Thoracic aorta (tissue), 2 donors: ENCODE measurements at places on chromosomes 2 and 18.

DNA sequence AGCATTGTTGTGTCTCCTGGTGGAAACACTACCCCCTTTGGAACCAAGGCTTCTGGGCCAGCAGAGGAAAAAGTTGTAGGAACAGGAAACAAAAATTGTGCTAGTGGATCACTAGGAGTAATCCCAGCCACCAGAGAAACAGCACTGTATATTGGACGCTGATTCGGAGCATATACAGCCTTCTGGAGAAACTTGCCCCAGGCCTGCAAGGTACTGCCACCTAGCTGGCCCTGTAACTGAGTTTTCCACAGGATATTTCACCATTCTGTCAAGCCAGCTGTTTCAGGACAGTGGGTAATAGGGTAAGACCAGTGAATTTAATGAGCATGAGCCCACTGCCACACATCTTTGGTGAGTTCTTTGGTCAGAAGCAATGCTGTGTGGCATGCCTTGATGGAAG lies 25.1 kb upstream of the EMILIN2 start:
- no peak overlapping the region for H3K27ac ChIP-seq
- H3K36me3 ChIP-seq, result no peaks in the 10 kb centered on the region
- H3K4me1 ChIP-seq, result no peaks in the 10 kb centered on the region
- DNase-seq, result no peak

DNA sequence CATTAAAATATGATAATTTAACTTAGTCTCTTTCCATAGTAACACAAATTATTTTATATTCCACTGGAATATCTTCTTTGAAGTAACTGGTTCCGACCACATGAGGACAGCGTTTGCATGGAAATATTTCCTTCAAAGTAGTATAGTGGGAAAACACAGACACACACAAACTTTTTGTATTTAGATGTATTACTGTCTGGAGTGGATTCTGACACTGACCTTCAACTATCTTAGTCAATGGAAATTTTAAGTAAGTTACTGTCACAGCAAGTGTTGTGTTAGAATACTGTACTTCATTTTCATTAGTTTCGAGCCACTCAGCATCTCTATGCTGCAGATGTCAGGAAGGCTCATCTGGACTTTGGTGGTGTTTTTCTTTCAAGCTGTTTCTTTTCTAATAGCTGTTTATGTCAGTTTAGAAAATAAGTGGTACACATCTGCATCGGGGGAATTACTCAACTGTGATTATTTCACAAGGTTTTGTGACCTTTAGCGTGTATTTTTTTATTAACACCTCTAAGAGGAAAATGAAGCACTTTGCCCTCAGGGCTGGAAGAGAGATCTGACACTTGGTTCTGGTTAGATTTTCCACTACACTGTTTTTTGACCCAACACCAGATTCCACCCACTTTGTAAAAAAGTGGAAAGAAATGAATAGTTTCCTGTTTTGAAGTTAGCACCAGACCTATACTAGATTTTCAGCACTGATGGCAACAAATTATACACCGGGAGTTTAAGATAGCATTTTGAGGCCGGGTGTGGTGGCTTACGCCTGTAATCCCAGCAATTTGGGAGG lies 18.9 kb upstream of the THOC1 start:
- no peak overlapping the region for H3K4me3 ChIP-seq
- no peaks in the 10 kb centered on the region for H3K36me3 ChIP-seq
- no peak overlapping the region for H3K27ac ChIP-seq
- no peak for DNase-seq
- no peaks in the 10 kb centered on the region for H3K4me1 ChIP-seq

GRCh38 chr2:6973895-6974545 lies 56.8 kb downstream of the RNF144A start:
- no peaks in the 10 kb centered on the region for H3K36me3 ChIP-seq
- H3K4me3 ChIP-seq, result no peak overlapping the region

DNA sequence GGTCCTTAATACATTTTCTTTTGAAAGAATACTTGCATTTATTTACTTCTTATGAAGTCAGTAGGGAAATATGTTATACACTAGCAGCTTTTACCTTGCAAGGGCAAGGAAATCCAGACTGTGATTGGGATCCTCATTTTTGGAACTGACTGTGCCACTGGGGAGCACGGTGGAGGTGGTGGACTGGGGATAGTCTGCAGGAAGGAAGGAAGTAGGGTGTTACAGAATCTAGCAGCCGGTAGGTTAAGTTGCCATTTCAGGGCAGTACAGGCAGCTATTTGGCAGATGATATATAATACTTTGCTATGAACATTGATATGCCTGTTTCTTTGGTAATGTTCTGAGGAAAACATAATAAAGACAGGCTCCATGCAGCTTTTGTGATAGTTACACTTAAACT lies 238.3 kb downstream of the PHLPP1 start:
- no peak overlapping the region for H3K27ac ChIP-seq
- H3K4me1 ChIP-seq, result no peaks in the 10 kb centered on the region
- H3K4me3 ChIP-seq, result no peak overlapping the region
- no peaks in the 10 kb centered on the region for H3K27me3 ChIP-seq
- H3K36me3 ChIP-seq, result no peaks in the 10 kb centered on the region

DNA sequence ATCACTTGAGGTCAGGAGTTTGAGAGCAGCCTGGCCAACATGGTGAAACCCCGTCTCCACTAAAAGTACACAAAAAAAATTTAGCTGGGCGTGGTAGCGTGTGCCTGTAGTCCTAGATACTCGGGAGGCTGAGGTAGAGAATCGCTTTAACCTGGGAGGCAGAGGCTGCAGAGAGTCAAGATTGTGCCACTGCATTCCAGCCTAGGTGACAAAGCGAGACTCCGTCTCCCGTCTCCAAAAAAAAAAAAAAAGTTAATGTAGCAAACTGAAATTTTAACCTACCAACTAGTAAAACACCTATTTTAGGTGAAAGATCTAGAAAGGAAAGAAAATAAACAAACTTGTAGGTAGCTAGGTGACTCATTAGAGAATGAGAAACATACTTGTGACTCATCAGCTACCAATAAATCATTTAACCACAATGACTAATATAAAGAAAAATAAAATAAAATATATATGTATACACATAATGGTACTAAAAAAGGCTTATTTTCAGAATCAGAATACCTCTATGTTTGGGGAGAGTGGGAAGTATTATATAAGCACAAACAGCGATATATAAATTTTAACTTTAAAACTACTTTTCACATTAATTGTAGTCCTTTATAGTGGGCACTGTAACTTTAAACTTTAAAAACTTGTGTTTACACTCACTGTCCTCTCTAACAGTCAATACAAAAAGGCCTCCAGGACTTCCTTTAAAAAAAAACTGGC lies 36.6 kb downstream of the DARS1 start:
- H3K36me3 ChIP-seq, result no peaks in the 10 kb centered on the region
- no peak overlapping the region for H3K4me3 ChIP-seq
- H3K27ac ChIP-seq, result no peak overlapping the region
- H3K4me1 ChIP-seq, result peaks cover 19% of the 10 kb centered on the region

GRCh38 chr2:86037141-86037794 lies 68.4 kb downstream of the POLR1A start:
- peak overlapping the region; percentile 3 for H3K4me3 ChIP-seq
- peak; percentile 55 for DNase-seq
- H3K36me3 ChIP-seq, result peaks cover 31% of the 10 kb centered on the region
- peak overlapping the region; percentile 83 for H3K27ac ChIP-seq

DNA sequence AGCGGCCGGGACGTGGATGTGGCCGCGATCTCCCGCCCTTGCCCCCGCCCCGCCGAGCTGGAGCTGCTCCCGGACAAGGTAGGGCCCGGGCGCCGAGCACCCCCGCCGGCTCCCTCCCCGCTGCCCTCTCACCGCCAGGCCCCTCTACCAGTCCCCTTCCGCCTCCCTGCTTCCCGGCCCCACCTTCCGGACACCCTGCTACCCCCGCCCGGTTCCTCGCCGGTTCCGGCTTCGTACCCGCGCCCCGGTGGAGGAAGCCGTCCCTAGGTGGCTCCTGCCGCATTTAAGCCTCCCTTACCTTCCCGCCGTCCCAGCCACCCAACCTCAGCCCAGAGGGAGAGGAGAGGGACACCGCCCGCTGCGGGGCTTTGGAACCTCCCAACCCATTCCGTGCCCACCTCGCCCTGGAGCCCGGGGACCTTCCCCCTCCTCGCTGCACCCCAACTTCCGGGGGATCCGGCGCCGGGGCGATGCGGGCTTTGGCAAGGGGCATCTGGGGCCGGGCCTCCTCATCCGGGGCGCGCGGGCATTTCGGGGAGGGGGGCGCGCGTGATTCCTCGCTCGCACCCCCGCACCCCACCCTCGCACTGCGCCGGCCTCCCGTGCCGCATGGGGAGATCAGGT lies 475 bp downstream of the B3GNT2 start:
- H3K27ac ChIP-seq, result peak overlapping the region; percentile 84
- no peak for DNase-seq
- H3K36me3 ChIP-seq, result no peaks in the 10 kb centered on the region
- H3K27me3 ChIP-seq, result no peaks in the 10 kb centered on the region
- peak overlapping the region; percentile 99 for H3K4me3 ChIP-seq
- H3K4me1 ChIP-seq, result peaks cover 20% of the 10 kb centered on the region

DNA sequence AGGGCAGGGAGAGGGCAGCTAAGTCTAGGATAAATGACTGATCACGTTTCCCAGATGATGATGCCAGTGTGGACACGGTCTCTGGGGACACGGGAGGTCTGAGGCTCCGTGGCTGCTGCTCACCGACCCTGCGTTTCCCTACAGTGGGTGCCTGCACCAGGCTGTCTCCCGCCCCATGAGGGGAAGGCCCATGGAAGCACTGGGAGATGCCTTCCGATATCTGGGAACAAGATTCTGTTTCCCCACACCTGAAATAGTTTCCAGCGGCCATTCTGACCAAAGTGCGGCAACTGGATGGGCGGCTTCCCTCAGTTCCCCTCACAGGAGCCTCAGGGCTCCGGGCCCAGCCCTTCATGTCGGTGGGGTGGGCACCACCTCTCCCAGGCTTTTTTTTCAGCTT lies 83.1 kb downstream of the EDAR start:
- no peak overlapping the region for H3K4me3 ChIP-seq
- H3K36me3 ChIP-seq, result no peaks in the 10 kb centered on the region
- peaks cover 6% of the 10 kb centered on the region for H3K4me1 ChIP-seq
- no peak overlapping the region for H3K27ac ChIP-seq

GRCh38 chr2:144449028-144449406 lies 70.9 kb downstream of the ZEB2 start:
- no peaks in the 10 kb centered on the region for H3K36me3 ChIP-seq
- no peaks in the 10 kb centered on the region for H3K27me3 ChIP-seq
- H3K4me3 ChIP-seq, result peak overlapping the region; percentile 60

DNA sequence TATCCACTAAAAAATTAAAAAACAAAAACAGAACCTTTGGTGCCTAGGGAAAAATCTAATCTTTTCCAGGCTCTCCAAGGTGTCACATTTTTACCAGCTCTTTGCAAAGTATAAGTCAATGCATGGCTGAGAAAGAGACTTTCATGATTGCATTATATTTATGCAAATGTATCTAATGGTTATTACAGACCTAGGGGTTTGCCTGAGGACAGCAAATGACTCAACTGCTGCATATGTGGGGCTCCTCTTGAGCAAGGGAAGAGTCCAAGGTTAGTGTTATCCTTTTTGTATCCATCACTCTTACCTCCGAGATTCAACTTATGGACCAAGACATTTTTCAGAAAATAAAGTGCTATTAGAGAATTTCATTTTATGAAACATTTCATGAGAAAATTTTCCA lies 33.9 kb upstream of the RMP24 start:
- DNase-seq, result no peak
- no peaks in the 10 kb centered on the region for H3K4me1 ChIP-seq
- H3K27ac ChIP-seq, result no peak overlapping the region
- H3K36me3 ChIP-seq, result no peaks in the 10 kb centered on the region
- no peaks in the 10 kb centered on the region for H3K27me3 ChIP-seq

GRCh38 chr2:217645896-217646295 lies 356.9 kb downstream of the TNS1 start:
- H3K36me3 ChIP-seq, result peaks cover 5% of the 10 kb centered on the region
- no peak overlapping the region for H3K27ac ChIP-seq
- H3K27me3 ChIP-seq, result no peaks in the 10 kb centered on the region
- H3K4me3 ChIP-seq, result no peak overlapping the region
- no peak for DNase-seq

GRCh38 chr2:26462511-26463243 lies 15.2 kb downstream of the OTOF start:
- DNase-seq, result no peak
- H3K4me1 ChIP-seq, result no peaks in the 10 kb centered on the region
- H3K27ac ChIP-seq, result no peak overlapping the region
- no peak overlapping the region for H3K4me3 ChIP-seq
- H3K27me3 ChIP-seq, result no peaks in the 10 kb centered on the region
- H3K36me3 ChIP-seq, result no peaks in the 10 kb centered on the region
